ENCODE measurements at places on chromosomes 1 and 21.

GRCh38 chr1:12336413-12336812 lies 106.6 kb downstream of the VPS13D start:
- DNase-seq = no peak

- DNase-seq = no peak
These were observed 51.5 kb upstream of the EDARADD start for GRCh38 chr1:236342403-236343245.

DNA sequence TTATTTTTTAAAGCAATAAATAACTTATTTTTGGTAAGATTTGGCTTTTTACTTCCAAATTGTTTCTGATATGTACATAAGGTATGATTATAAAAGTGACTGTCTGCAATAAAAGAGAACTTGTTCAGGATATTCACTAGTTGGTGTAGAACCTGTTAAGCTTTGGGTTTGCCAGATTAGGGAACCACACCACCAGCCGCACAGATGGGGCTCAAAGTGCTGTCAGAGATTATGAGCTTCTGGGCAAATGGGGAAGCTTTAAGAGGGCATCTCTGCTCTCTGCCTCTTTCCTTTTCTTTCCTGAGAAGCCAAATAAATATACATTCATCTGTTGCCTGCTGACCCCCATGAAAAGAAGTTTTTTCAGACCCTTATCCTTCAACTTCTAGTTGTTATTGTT lies 25.4 kb downstream of the IVNS1ABP start:
- no peak for DNase-seq

GRCh38 chr1:38915352-38915948 lies 26.2 kb downstream of the RHBDL2 start:
- DNase-seq = no peak

GRCh38 chr1:151905070-151905442 lies 4.3 kb downstream of the THEM4 start:
- DNase-seq = no peak

DNA sequence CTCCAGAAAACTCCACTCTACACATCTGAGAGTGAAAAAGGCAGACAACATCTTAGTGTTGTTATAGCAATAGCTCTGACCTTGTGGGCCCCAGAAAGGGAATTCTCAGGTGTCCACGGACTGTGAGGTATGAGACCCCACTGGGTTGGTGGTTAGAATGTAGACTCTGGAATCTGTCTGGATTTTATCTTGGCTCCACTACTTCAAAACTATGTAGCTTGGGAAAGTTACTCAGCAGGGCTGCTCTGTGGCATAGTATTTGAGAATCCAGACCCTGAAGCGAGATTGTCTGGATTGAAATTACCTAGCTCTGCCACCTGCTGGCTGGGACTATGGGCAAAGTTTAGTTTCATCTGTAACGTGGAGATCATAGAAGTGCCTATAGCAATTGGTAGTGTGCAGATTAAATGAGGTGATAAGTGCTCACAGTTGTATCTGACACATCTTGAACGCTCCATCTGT lies 25.8 kb downstream of the PRDM2 start:
- no peak for DNase-seq

DNA sequence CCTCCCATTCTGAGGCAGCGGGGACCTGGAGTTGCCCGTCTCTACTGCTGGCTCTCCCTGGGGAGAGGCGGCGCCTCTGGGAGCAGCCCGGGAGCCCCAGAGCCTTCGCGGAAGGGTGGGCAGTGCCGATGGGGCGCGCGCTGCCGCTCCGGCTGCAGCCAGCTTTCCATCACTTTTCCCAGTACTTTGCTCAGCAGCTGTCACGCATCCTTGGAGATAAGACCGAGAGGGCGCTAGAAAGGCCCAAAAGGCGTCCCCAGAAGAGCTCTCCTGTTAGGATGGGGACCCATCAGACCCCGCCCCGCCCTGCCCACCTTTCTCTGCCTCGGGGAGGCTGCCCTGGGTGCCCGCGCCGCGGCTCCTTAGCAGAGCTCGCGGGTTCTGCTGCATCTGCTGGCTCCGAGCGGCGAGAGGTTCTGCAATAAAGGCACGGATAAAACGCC lies 534 bp downstream of the KCNH1 start:
- no peak for DNase-seq

- DNase-seq = no peak
These were observed 26.3 kb downstream of the KCNA3 start for GRCh38 chr1:110648417-110648816.

- DNase-seq = no peak
These were observed 33.8 kb downstream of the CLIC6 start for GRCh38 chr21:34702341-34703170.

DNA sequence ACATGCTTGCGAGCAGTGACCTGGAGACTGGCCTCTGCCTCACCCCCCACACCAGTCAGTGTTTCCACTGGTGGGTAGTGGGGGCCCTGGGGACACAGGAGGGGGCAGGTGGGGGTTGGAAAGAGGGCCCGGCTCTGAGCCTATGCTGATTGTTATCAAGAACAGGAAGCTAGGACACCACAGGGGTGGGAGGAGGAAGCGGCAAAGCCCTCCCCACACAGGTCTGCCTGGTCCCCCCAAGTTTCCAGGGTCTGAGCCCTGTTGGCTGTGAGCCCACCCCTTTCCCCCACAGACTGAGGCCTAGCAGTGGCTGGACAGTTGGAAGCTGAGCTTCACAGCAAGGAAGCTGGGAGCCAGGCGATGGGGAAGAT lies 1.6 kb upstream of the PTPN7 start:
- DNase-seq = no peak

Measured in NCI-H187 treated with DMSO at 0.1 percent for 48 hours (cell line).